ENCODE measurements at places on chromosomes 1 and 21.

GRCh38 chr21:16418226-16418625 is 688.4 kb downstream of the USP25 start:
- no peak for DNase-seq

DNA sequence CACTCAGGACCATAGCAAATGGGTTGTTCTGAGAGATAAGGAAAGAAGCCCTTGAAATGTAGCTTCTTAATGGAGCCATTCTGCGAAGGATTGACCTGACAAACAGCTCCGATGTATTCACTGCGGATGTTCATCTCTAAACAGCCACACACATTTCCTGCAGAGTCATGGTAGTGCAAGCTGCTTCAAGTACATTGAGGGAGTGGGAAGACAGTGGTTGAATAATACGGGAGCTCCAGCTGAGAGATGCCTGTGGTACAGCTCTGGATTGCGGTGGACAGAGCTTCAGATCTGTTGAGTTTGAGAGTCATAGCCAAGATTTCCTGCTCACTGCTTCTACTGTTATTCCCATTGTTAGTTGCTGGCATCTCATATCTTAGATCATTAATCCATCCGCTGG is 86.6 kb downstream of the ZBTB18 start:
- no peak for DNase-seq

DNA sequence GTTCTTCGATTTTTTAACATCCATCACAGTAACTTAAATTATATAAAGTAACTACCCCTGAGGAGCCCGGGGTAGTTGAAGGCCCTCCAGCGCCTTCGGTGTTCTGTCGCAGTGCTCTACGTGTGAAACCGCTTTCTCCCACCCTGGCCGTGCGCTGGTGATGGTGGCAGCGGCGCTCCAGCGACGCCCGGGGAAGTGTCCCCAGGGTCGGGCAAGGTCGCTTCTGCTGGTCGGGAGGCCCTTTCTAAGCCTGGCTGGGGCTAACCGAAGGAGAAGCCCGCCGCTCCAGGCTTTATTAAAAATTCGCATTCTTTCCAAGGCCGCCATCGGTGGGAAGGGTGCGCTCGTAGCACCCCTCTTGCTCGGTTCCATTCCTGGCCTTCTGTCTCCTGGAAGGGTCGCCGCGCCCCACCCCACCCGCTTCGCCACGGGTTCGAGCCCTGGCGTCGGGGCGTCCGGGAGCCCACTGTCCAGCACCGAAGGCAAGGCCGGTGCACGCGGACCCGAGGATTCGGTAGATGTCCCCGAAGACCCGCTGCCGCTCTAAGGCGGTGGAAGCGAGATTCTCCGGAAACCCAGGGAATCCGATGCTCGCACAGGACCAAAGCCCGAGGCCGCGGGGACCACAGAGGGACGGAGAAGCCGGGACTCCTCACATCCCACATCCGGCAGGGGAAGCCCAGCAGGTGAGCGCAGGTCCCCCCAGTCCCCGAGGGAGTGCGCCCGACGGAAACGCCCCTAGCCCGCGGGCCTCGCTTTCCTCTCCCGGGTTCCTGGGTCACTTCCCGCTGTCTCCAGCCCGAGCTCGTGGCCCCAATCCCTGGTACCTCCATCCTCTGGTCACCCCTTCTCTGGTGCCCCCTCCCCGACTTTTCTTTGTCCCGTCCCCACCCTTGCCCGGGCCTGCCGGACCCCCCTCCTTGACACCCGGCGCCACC is 685 bp upstream of the RIPPLY3 start:
- no peak for DNase-seq

GRCh38 chr1:47720111-47720510 is 277.1 kb downstream of the TRABD2B start:
- DNase-seq = no peak

- peak; percentile 58 for DNase-seq
These were observed 10.9 kb downstream of the WNT4 start for GRCh38 chr1:22131875-22132486.

GRCh38 chr1:163036671-163037070 is 32.5 kb upstream of the RGS4 start:
- no peak for DNase-seq

- DNase-seq = peak; percentile 11
These were observed 734 bp downstream of the PTPN22 start for GRCh38 chr1:113870778-113871177.

DNA sequence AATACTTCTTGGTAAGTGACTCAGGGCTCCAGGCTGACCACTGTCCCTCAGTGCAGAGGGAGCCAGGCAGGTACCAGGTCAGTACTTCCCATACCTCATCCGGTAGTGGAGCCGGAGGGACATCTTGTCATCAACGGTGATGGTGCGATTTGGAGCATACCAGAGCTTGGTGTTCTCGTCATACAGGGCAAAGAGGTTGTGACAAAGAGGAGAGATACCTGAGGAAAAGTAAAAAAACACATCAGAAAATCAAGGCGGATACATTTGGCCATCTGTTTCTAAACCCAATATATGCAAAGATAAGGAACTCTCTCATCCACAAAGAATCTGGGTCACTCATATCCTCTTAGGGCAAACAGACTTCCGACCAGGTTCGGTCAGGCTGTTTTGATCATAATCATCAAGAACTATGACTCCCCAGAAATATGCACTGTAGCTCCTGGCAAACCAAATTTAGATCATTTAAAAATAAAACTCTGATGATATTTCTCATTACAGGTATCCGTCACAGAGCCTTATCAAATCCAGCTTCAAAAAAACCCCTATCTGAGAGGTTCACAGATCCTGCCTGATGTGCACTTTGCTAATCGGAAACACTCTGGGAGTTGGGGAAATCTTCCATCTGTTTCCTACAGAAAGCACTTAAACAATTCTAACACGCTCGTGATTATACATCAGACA is 87.3 kb downstream of the JAK1 start:
- no peak for DNase-seq

DNA sequence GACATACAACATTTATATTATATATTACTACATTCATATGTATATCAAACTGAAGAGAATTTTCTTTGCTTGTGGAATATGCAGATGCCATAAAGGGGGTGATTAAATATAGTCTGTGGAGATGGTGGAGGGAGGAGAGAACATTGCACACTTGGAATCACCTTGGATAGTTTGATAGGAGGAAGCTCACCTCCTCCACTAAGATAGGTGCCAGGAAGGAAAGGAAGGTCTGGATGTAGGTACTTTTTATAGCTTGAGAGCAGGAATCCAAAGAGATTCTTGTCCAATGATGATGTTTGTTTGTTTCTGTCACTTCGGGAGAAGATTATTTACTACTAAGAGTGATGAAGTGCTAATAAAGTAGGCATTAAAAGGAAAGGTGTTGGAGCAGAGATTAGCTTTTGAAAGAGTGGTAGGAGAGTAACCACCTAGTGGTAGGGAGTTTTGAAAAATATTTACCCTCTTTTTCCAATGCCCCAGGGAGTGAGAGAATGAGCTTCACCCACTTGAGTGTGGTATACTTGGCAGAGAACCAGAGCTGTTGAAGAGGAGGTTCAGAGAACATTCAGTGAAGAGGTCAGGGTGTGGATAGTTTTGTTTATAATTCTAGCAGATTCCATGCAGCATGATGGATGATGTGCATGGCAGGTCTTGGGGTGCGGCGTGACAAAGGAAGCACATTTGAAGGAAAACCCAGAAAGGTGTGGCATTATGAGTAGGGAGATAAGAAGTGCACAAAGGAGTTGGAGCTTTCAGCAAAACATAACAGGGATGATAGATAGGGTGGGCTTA is 145.0 kb downstream of the PATJ start:
- DNase-seq = no peak

DNA sequence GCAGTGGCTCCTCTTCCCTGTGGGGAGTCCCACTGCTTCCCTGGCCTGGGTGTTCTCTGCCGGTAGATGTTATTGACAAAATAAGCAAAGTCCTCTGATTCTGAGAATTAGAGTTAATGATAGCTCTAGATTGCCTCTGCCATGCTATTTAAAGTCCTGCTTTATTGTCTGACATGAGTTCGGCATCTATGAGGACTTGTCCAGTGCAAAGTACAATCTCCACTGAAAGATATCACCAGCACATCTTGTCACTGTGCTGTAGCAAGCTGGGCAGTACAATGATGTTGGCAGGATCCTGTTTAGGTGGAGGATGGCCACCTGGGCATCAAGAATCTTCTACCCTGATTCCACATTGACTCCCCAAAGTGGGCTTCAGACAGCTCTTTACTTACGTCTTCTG is 54.0 kb upstream of the ATP5PO start:
- no peak for DNase-seq

DNA sequence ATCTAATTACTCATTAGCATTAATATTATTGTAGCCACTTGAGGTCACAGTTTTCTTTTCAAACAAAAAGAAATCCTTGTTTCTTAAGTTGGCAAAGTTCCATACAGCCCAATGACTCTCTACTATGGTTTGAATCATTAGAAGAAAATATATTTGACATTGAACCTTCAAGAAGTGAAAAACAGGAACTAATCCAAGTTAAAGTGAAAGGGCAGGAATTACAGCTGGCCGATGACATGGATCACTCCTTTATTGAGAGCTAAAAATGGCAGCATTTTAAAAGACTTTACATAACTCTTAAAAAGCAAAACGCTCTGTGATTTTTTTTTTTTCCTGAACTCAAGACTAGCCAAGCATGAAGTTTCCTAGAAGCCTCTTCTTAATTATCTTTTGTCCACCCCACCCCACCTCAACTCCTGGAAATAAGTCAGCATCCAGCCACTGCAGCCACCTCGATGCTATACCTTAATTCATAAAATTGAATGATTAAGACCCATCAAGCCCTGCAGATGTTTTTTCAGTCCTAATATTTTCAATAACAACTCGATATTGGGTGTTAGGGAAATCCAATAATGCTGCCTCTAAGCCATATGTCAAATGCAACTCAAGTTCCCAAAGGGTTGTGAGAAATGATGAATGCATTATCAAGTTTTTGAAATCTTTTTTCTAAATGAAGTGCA is 323.1 kb downstream of the HHIPL2 start:
- no peak for DNase-seq

DNA sequence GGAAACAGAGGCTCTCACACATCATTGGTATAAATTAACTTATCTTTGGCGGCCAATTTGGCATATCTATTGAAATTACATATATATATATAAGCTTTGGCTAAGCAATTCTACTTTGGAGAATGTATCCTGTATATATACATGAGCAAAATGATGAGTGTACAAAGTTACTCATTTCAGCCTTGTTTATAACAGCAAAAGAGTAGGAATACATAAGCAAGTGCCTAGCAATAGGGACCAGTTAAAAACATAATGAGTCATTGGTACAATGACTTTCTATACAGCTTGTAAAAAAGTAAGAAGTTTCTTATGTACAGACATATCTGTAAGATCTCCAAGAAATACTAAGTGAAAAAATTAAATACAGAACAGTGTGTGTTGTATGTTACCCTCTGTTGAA is 190.8 kb downstream of the LTN1 start:
- DNase-seq = no peak

GRCh38 chr1:71357708-71358107 is 276.9 kb upstream of the ZRANB2 start:
- no peak for DNase-seq

DNA sequence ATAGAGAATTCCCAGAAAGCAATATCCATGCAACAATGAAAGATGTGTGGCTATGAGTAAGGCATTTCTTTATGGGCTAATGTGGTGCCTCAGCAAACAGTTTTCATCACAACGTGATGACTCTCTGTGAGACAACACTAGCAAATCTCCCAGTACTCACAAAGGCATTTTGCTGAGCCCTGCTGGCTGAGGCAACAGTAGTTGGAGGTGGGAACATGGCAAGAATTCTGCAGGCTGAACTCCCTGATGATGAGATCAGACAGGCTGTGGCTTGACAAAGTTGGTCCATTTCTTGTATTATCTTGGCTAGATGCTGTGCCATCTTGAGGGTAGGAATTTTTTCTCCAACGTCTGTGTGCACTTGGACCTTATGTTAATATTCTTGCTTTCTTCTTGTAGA is 24.6 kb downstream of the PROX1 start:
- no peak for DNase-seq

DNA sequence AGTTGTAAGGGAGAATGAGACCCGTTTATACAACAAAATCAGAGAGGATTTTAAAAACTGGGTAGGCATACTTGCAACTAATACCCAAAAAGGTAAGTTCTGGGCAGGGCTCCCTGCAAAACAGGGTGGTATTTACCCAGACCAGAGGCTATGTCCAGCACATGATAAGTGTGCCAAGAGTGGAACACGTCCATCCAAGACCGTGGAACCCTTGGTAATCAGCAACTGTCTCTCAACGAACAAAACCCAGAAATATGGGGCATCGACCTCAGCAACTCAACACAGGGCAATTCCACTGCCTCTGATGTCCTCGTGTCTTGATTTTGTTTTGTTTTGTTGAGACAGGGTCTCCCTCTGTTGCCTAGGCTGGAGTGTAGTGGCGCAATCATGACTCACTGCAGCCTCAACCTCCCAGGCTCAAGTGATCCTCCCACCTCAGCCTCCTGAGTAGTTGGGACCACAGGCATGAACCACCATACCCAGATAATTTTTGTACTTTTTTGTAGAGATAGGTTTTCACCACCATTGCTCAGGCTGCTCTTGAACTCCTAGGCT is 26.7 kb upstream of the MX1 start:
- DNase-seq = no peak

GRCh38 chr1:23568608-23569383 is 9.5 kb upstream of the ID3 start:
- DNase-seq = no peak

DNA sequence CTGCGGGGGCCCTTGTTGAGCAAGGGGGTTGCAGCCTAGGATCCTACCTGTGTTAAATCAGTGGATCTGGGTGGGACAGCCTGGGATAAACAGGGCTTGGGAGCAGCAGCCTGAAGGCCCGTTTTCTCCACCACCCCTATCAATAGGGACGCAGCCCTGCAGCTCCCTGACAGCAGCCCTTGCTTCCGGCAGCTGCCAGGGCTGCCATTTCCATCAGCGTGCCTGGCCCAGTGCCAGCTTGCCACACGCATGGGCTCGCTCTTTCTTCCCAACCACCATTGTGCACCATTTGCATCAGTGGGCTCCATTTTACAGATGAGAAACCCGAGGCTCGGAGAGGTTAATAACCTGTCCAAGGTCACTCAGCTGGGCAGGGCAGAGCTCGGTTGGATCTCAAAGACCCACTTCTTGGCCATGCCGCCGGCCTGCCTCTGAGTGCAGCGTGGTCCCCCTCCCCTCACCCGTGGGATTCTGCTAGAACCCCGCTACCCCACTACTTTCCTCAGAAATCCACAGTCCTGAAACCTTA is 3.8 kb downstream of the WNT4 start:
- DNase-seq = no peak

GRCh38 chr1:85583611-85584263 is 3.2 kb downstream of the CCN1 start:
- DNase-seq = no peak

GRCh38 chr1:113109908-113110554 is 37.0 kb downstream of the LRIG2 start:
- no peak for DNase-seq

DNA sequence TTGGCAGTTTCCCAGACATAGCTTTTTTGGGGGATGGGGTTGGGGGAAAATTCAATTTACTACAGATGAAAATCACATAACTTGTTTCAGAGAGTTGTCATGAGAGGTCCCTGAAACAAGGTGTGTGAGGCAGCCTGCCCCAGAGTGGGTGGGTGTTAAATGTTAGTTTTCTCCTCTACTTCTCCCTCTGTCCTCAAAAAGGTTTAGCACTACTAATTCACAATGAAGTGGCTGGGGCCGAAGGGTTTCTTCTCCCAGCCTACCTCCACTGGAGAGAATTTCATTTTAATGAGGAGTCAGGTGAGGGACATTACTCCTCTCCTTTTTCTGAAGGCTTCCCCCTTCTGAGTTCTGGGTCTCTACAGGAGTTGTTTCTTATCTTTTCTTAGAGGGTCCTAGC is 103.3 kb downstream of the C1orf94 start:
- no peak for DNase-seq

Measured in stimulated activated CD4-positive, alpha-beta T cell treated with anti-CD3 and anti-CD28 coated beads, Interleukin-4, amount 100 ng/mL, for 24 hours (primary cell).